Amygdala (tissue), 56 donors: ENCODE measurements at places on chromosomes 5 and 9.

- no peak for DNase-seq
Observed at GRCh38 chr5:53963958-53964357, 346.4 kb downstream of the ARL15 start.

DNA sequence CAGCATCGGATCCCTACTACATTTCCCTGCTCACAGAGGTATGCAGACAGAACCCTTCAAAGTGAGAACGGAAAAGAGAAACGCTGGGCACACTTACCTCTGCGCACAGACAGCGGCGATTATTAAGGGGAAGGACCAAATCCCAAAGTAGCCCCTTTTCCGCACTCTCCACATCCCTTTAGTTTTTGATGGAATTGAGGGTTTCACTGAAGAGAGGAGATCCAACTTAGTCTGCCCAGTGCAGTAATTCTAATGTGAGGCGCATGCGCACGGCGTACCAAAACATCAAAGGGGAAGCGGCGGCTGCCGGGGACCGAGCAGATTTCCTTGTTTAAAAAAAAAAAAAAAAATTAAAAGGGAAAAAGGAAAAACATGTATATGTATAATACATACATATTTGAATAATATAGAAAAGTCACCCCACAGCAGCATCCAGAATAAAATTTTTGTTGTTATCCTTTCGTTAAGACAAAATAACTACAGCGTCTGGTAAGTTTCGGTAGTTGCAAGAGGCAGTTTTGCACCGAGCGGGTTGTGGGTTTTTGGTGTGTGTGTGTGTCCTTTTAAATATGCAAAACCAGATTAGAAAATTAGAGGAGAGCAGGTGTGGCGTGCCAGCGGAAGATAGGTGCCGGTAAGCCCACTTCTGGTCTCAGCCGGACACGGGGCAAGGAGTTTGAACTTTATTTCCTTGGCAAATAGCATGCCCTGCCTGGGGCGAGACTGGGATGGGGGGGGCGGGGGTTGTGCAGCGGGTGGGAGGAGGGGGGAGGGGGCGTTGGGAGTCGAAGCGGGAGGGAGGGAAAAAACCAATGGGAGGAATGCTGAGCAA, at the start of gene GABRB2:
TSS of gene GABRB2 (minus strand) at position 256 of the 832 bp plus-strand sequence. CDS start at position 174, 82 bp downstream.
- peak; percentile 63 for DNase-seq

DNA sequence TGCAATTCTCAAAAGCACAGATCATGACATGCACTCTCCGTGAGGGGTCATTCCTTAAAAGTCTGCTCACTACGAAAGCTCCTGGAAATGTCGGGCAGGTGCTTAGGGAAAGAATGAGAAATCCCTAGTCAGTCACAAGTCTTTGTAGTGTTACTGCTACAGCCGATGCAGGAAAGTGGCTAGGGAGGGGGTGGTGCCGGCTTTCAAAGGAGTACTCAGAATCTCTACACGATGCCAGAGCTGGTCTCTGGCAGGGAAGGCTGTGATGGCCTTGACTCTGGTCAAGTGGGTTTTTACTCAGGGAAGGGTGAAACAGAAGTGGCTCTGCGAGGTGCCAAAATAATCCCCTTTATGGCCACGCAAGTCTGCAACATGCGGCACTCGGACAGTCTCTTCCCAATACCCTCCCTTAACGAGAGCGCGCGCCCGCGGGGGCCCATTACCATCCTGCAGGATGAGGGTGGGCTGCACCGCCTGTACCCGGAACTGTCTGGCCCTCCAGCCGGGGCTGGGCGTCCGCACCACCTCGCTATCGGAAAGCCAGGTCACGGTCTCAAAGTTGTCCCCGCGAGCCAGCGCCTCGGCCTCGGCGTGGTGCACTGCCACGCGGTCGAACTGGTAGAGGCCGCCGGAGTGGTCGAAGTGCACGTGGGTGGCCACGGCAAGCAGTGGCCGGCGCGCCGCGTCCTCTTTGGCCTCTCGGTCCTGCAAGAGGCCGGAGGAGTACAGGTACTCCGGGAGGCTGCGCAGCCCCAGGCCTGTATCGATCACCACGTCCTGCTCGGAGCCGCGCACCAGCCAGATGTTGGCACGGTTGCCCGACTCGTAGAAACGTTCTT, 956 bp downstream of the MBLAC2 start:
- peak; percentile 59 for DNase-seq

DNA sequence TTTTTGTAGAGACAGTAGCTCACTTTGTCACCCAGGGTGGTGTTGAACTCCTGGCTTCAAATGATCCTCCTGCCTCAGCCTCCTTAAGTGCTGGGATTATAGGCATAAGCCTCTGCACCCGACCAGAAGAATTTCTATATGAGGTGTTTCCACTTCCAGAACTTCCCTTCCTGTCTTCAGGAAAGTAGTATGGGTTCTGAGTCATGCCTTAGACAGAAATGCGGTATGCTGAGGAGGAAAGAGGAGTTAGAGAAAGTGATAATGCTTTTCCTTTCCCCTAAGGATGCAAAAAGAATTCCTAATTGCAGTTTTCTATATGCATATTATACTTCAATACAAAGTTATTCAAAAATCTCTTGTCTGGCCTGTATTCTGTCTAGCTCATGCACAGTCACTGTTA, 16.4 kb upstream of the ADAMTSL1 start:
- DNase-seq = no peak

DNA sequence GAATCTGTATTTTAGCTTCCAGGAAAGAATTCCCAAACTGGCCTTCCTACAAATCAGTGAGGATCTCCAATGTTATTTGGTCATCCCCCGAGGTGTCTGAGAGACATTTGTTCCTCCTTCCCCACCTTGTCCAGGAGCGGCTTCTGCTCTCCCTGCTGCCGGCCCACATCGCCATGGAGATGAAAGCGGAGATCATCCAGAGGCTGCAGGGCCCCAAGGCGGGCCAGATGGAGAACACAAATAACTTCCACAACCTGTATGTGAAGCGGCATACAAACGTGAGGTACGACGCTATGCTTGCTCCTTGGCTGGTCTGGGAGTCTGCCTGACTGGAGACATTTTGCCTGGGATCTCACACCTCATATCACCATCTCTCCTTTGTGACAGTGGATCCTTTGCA, 160.4 kb downstream of the CFAP90 start:
- DNase-seq = no peak

DNA sequence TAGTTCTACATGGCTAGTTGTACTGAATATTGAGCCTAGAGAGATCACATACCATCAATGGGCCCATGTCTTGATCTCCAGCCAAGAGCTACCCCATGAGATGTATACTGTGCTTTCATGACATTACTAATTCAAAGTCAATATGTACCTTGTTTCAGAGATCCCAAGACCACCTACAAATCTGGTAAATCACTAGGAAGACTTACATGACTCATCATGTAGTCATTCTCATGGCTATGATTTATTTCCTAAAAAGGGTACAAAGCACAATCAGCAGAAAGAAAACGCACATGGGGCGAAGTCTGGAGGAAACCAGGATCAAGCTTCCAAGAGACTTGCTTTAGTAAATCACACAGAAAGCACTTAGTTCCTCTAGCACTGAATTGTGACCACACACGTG, 103.0 kb downstream of the PCSK5 start:
- DNase-seq = no peak

- DNase-seq = no peak
Observed at GRCh38 chr9:38025166-38025565, 43.9 kb downstream of the SHB start.

GRCh38 chr5:68476854-68477253, 261.3 kb downstream of the PIK3R1 start:
- no peak for DNase-seq

GRCh38 chr5:59099270-59099994, 516.6 kb downstream of the RAB3C start:
- no peak for DNase-seq

DNA sequence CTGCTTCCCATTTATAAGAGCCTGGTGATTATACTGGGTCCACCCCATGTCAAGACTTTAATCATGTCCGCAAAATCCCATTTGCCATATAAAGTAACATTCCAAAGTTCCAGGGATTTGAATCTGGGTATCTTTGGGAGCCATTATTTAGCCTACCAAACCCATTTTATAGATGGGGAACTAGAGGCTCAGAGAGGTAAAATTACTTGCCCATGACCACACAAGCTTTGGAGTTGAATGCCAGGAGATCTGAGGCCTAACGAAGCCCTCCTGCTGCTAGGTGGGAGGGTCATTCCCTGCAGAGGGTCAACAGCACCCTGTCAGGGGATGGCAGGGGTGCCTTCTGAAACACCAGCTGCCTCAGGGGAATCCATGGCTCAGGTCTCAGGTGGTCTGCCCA, 13.0 kb upstream of the AKNA start:
- no peak for DNase-seq

- DNase-seq = no peak
Observed at GRCh38 chr9:103014242-103014641, 19.1 kb downstream of the CYLC2 start.

- DNase-seq = no peak
Observed at GRCh38 chr9:96777426-96777864, 442 bp downstream of the ZNF510 start.

DNA sequence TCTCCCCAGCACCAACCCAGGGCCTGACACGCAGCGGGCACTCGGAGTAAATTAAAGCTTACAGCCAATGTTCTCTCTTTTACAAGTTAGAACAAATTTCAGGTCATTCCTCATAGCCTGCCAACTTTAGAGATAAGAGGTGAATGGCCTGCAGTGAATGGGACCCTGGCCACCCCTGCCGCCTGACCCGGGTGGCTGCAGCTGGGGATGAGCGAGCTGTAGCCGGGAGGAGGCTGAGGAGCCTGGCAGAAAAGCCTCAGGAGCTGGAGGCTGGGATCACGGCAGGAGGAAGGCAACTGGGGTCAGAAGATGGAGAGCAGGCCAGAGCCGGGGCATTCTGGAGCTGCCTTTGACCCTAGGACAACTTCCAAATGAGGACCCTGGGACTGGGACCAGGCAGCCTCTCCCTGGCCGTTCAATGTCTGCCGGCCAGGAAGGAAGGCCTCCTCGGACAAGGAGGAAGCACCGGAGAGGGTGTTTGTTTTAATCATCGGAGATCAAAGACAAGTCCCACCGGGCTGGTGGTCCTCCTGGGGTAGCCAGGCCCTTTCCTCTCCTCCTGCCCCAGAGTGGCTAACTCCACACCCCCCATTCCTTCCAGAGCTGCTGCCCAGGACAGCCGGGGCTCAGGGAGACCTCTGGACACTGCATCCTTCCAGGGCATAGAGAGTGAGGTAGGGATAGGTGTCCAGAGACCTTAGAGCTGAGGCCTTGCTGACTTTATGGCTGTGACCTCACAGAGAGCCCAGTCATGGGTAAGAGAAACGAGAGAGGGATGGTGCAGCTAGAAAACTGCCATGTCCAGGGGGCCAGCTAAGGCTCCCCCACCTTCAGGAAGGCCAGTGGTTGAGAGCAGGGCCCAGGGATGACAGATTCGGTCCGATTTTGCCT, 87.3 kb upstream of the LMX1B start:
- no peak for DNase-seq

DNA sequence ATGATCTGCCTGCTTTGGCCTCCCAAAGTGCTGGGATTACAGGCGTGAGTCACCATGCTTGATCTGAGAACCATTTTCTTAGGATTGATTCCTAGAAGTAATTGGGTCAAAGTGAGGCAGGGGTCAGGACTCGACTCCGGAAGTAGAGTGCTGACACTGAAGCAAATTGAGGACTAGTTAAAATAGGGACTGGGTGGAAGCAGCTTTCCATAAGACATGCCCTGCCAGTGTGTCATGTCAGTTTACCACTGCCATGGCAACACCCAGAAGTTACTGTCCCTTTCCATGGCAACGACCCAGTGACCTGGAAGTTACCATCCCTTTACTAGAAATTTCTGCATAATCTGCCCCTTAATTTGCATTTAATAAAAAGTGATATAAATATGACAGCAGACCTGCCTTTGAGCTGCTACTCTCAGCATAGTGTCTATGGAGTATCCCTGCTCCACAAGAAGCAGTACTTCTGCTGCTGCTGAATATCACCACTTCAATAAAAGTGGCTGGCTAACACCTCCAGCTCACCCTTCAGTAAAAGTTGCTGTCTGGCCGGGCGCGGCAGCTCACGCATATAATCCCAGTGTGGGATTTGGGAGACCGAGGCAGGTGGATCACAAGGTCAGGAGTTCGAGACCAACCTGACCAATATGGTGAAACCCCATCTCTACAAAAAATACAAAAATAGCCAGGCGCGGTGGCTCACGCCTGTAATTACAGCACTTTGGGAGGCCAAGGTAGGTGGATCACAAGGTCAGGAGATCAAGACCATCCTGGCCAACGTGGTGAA, 47.8 kb upstream of the JADE2 start:
- no peak for DNase-seq
